ENCODE measurements at places on chromosomes 12 and 14.

GRCh38 chr12:63843254-63843720, 1.2 kb upstream of the SRGAP1 start:
- DNase-seq = no peak

DNA sequence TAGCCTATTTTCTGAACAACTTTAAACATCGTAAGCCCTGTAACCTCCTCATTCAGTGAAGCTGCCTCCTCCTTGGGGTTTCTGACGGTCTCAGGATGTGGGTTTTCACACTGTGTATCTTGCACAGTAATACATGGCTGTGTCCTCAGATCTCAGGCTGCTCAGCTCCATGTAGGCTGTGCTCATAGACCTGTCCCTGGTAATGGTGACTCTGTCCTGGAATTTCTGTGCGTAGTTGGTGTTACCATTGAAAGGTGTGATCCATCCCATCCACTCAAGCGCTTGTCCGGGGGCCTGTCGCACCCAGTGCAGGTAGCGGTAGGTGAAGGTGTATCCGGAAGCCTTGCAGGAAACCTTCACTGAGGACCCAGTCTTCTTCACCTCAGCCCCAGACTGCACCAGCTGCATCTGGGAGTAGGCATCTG, 980.5 kb downstream of the TMEM121 start:
- no peak for DNase-seq

DNA sequence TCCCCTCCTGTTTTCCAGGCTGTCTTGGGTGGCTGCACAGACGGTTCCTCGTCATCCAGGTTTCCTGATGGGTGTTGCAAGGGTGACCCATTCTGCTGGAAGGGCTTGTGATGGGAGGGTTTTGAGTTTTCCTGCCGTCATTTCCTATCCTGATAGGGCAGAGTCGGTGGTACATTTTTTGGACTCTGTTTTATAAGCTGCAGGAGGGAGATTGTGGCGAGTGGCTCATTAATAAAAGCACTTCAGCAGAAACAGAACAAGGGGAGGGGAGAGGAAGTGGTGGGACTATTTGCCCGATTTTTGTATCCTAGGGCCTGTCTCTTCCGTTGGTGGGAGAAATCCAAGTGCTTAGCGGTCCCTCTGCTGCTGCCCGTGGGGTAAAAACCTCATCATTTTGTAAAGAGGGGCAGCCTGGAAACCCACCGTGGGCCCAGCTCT, 40.0 kb downstream of the TSPAN9 start:
- DNase-seq = peak; percentile 77

DNA sequence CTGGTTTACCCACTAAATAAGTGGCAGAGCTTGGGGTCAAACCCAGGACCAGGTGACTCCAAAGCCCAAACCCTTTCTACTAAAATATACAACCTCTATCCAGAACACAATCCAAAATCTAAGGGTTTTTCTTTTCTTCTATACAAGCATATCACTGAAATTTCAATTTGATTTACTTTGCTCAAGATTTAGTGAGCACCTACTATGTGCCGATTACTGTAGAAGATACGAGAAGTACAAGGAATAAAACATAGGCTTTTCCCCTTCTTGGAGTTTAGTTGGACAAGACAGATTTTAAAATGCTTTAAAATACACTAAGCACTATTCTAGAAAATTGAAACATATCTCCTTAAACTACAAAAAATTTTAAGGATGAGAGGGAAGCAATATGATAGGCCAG, 2.8 kb downstream of the L3HYPDH start:
- no peak for DNase-seq

DNA sequence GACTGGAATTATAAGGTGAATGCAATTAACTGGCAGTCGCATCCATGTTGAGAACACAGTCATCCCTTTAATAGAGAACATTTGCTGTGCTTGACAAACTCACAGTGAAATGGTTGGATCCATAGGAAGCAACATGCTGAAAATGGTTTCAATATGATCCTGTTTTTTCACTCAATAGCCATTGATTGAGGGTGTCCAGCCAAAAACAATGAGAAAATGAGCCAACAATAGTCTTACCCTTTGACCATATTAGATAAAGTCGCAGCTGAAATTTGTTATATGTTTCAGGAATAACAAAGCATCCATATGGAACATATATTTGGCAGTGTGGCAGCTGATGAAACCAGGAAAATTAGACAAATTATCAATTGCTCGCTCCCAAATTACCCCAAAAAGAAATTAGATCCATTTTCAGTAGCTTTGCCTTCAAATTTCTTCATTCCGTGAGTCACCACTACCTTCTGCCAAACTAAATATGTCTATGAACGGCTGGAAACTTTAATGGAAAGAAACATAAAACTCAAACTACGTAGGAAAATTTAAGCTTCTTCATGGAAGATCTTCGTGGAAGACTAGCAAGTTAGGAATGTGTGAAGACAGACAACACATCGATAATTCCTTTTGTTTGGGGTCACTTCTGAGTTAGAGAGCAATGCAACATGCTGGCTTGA, 17.4 kb downstream of the IGF1 start:
- DNase-seq = peak; percentile 54

- peak; percentile 73 for DNase-seq
Observed at GRCh38 chr14:51880835-51881580, 20.6 kb downstream of the GNG2 start.

DNA sequence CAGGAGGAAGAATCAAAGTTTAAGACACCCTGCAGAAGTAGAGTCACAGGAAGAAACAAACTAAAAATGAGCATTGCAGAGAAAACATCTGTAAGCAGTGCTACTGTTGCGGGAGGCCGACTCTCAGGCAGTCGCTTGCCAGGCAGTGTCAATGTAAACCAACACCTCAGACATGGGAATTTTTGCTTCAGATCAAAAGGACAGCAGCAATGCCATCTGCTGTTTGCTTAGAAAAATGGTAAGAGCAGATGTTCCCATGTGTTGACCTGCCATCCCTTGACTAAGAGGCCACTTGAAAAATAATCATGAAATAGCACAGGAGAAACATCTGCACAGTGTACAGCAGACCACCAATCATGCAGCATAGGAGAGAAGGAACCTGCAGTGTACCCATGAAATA, 196.6 kb downstream of the SLC25A21 start:
- no peak for DNase-seq

- peak; percentile 69 for DNase-seq
Observed at GRCh38 chr14:32254952-32255679, 52.0 kb upstream of the RNU6-8 start.

DNA sequence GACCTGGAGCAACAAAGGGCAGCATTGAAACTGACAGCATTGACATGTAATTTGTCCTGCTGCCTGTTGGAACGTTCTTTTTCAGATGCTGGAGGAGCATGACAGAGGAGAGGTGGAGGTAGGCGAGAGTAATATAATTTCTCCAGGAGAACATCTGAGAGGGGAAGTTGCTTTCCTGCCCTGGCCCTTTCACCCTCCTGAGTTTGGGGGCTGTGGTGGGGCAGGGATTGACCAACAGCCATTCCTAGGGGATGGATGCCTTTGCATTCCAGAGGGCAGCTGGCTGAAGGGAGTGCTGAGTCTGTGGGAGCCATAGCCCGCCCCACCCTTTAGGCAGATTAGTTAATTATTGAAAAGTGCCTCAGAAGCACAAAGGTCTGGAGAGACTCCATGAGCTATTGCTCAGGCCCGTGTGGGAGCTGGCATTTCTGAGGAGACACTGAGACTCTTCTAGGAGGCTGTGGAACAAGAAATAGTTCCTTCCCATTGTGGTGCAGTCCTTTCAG, 73.5 kb downstream of the ARF6 start:
- no peak for DNase-seq

- DNase-seq = no peak
Observed at GRCh38 chr14:29847056-29847380, 80.6 kb downstream of the PRKD1 start.

DNA sequence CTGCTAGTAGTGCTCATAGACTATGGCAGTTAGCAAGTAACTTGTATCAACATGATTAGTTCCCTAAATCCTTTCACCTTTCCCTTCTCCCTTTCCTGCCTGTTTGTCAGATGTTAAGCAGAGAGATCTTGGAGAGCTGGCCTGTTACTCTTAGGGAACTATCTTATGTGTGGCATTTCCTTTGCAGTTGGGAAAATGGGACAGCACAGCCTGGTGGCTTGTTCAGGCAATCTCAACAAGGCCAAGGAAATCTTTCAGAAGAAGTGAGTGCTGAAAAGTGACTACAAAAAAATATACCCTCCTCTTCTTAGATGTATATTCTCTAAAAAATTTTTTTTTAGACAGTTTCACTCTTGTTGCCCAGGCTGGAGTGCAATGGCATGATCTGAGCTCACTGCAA, 7.4 kb downstream of the PARP2 start:
- no peak for DNase-seq

- DNase-seq = no peak
Observed at GRCh38 chr12:93122569-93123091, 193.5 kb upstream of the EEA1 start.

GRCh38 chr12:2537868-2538541, 256.8 kb upstream of the FKBP4 start:
- no peak for DNase-seq

DNA sequence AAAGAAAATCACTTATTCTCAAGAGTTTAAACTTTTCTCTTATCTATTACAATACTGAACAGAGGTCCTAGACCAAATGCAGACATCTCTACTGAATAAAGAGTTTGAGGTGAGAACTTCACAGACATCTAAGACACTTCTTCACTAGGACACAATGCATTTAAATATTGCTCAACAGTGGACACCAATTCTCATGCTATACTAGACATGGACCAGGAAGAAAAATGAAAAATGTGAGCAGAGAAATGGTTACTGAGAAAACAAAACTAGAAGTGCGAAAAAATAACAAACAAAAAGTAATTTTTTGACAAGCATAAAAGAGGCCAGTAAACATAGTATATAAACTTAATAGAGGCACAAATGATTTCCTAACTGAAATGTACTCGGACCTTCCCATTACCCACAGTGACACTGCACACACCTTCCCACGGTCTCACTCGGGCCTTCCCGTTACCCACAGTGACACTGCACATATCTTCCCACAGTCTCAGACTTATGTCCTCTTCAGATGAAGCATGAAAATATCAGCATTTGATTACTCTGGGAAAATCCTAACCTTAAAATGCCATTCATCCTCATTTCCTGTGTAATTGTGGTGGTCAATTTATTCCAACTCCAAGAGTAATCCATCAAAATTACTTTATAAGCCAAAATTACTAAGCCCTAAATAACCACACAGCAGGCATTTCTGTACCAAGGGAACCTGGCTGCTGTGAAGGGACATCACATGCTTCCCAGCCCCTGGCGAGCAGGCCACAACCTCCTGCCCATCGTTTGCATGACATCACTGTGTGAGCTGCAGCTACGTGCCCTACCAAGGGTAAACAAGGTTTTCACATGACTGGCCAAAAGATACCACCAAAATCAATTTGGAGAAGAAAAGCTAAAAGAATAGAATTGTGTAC, 6.4 kb downstream of the SLC15A4 start:
- DNase-seq = no peak

DNA sequence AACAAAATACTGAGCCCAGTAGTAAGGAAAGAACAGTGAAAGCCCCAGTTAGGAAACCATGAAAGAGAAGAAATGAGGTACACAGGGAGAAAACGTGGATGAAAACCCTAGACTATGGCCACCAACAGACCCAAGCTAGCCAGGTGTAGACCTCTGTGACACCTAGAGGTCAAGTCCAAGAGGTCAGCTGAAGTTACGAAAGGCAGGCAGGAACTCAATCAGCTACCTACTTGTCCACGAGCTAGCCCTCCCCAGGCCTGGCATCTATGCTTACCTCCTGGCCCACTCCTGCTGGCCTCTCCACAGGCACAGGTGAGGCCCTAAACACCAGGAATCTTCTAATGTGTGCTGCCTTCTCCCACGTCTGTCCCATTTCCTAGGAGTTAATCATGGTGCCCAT, 48.7 kb downstream of the DPF3 start:
- no peak for DNase-seq

DNA sequence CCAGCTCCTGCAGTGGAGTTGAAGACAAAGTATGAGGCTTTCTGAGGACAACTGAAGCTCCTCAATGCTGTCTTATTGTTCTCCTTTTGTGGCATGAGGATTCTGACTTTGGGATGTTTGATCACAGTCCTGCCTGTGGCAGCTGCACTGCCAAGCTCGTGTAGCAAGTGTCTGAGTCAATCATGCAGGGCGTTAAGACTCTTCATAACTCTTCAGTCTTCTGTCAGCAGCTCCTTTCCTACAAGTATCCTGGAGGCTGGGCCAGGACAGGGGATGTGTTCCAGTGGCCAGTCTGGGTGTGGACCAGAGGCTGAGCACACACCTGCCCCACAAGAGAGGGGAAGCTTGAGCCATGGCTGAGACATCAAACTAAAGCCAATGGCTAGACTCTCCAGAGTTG, 94.3 kb downstream of the PELI2 start:
- DNase-seq = peak; percentile 33

GRCh38 chr14:91352053-91352452, 65.6 kb downstream of the CCDC88C start:
- DNase-seq = no peak

DNA sequence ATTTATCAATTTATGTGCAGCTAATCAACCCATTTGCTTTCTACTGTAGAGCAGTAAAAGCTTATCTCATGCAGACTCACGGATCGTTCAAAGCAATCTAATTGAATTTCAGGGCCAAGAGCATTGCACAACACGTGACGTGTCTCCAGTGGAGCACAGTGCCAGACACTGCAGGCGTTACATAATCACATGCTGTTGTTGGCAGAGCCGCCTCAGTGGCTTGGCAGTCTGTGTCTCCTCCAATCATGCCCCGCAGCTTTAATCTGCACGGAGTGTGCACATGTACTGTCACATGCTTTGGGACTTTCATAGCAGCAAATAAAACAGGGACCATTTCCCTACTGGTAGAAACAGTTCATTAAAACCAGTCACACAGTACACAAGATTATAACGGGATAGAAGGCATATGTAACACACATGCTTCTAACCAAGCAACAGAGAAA, 309.3 kb downstream of the ITPR2 start:
- peak; percentile 86 for DNase-seq

DNA sequence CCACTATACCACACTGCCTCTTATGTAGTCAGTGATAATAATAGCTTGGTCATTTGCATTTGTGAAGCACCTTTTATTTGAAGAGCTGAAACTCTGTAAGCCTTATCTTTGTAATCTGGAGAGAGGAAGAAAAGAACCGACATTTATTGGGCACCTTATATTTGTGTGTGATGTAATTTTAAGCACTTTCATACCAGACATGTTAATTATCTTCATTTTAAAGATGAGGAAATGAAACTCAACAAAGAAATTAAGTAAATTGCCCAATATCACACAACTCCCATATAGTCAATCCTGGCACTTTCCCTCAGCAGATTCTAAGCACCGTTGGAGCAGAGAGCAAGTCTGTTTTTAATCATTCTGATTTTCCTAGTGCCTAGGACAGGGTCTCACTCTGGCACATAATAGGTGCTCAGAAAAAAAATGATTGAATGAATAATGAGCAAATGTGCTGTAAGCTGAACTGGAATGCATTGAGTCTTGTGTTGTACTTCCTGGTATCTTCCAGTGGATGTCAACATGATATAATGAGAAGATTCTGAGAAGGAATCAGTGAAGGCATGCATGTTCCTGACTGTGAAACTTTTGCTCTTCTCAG, 418.9 kb downstream of the ZFP36L1 start:
- no peak for DNase-seq

GRCh38 chr14:85280074-85280473, 249.9 kb upstream of the FLRT2 start:
- DNase-seq = peak; percentile 1
